NCI-H2107 (cell line): ENCODE measurements at places on chromosomes 5 and 9.

GRCh38 chr5:131266370-131267060, 2.7 kb downstream of the CDC42SE2 start:
- no peak for DNase-seq

DNA sequence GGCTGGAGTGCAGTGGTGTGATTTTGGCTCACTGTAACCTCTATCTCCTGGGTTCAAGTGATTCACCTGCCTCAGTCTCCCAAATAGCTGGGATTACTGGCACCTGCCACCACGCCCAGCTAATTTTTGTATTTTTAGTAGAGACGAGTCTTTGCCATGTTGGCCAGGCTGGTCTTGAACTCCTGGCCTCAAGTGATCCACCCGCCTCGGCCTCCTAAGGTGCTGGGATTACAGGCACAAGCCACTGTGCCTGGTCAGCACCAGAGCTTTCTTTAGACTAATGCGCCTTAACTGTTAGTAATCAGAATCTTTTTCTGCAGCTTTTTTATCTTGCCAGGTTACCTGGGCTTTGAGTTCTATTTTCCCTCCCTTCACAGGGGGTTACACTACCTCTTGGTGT, 18.4 kb downstream of the PTGS1 start:
- no peak for DNase-seq

DNA sequence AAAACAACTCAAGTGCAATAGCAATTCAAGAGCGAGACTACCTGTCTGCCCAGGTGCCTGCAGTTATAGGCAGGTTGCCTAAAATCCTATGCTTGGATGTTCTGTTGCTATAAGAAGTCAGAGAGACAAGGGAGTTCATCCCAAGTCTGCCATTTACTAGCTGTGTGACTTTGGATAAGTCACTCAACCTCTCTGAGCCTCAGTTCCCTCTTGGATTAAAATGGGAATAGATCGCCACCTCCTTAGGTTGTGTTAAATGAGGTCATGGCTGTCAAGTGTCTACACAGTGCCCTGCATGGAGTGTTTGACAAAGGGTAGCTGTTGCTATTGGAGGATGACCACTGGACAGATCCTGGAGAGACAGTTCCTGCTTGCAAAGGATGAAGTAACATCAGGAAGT, 1.3 kb upstream of the ZBTB34 start:
- DNase-seq = no peak

GRCh38 chr5:172071309-172071875, 65.0 kb upstream of the FBXW11 start:
- DNase-seq = no peak

GRCh38 chr5:3339092-3339797, 256.4 kb upstream of the IRX1 start:
- DNase-seq = no peak

DNA sequence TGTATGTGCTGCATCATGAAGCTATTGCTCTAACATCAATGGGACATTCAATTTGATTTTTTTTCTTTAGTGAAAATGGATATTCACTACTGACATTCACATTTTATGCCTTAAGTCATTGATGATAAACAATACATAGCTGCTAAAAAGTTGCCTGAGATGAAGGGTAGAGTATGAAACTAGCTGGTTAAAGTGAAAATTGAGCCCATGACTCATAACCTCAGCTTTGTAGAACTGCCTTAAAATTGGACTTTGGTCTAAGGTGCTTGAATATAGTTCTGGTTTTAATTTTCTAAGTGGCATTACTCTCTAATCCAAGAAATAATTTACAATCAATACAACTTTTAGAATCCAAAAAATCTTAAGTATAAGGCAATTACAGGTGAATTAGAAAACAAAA, 740.4 kb upstream of the RIOK2 start:
- DNase-seq = no peak

GRCh38 chr9:134503301-134504105, 138.1 kb upstream of the COL5A1 start:
- no peak for DNase-seq

DNA sequence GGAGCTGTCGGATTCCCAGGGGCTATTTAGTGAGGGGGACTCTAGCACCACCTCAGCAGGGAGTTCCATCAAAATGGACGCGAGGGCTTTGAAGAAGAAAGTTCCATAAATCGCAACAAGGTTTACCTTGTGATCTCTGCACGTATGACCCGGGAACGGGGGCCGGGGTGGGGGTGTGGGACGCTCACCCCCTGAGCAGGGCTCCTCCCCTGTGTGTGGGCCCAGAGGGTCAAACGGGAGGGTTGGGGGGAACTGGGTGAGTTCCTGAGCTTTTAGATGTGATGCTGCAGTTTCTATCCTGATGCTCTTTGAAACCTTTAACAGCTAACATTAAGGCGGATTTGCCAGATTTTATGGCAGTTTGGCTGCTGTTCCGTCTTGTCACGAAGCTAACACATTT, 18.9 kb upstream of the LRRC14B start:
- no peak for DNase-seq

DNA sequence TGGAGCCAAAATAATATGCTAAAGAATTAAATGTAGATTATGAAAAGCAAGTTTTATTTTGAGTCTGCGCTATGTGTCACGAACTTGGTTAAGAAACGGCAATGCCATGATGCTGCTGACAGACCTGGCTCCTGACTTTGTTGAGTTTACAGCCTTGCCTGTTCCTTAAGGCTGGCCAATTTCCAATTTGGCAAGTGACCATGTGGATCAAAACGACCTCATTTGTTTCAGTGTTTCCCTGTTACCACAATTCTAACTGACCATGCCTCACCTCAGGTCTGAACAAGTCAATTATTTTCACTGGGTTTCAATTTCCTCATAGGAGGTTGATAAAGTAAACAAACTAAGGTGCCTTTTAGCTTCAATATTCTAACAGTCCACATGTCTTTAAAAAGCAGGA, 461.4 kb downstream of the ZNF608 start:
- no peak for DNase-seq

GRCh38 chr9:99713838-99714306, 107.8 kb upstream of the NR4A3 start:
- no peak for DNase-seq

GRCh38 chr9:130276121-130276520, 10.6 kb downstream of the HMCN2 start:
- no peak for DNase-seq
